NCI-H1417 treated with DMSO at 0.1 percent for 48 hours (cell line): ENCODE measurements at places on chromosomes 5 and 9.

DNA sequence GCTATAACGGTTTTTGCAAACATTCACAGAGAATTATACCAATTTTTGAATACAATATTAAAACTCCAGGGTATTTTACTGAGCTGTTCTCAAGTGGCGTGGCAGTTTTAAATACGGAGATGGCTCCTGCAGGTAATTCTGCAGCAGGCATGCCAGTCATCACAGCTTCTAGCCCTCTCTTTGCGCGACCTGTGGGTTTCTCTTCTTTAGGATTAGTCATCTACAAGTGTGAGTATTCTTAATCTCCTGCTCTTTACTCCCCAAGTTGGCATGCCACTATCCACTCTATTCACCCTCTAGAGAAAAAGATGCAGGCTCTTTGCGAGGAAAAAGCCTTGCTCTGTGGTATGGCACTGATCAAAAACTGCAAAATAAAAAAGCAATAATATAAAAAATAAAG, 43.9 kb downstream of the ANKRD31 start:
- DNase-seq: no peak

DNA sequence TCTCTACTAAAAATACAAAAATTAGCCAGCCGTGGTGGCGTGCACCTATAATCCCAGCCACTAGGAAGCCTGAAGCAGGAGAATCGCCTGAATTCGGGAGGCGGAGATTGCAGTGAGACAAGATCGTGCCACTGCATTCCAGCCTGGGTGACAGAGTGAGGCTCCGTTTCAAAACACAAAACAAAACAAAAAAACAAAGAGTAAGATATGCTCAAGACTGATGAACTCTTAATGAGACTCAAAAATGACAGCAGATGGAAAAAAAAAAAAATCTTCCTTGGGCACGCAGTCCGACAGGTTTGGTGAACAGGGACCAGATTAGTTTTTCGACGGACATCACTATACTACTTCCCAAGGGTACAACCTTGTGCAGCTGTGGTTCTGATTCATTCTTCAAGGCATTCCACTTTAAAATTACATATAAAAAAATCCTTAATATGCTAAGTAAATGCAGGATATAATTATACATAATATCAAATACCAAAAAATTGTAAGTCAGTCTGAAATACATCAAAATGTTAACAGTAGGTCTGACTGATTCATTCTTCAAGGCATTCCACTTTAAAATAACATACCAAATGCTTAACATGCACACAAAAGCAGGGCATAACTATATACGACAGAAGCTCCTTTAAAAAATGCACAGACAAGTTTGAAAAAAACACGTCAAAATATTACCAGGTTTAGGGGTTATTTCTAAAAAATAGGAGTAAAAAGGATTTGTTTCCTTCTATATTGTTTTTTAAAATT, 12.3 kb downstream of the PSIP1 start:
- no peak for DNase-seq

- no peak for DNase-seq
These were observed 13.2 kb upstream of the AGGF1 start for GRCh38 chr5:77016962-77017361.

DNA sequence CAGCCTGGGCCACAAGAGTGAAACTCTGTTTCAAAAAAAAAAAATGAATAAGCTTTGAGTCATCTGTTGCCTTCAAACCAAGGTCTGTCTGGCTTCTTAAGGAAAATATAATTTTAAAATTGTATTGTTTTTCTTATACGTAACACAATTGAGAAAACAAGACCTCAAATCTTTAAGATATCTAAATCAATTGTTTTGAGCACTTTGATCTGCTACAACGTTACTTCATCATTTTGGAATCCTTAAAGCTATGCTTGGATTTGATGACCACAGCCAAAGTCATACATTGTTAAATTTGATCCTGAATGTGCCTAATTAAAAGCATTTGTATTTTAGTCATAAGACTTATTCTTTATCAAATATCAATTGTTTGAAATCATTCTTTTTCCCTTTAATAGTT, 37.7 kb upstream of the VCAN start:
- DNase-seq: no peak

- DNase-seq: no peak
These were observed 169.6 kb upstream of the SNX2 start for GRCh38 chr5:122605236-122605635.

DNA sequence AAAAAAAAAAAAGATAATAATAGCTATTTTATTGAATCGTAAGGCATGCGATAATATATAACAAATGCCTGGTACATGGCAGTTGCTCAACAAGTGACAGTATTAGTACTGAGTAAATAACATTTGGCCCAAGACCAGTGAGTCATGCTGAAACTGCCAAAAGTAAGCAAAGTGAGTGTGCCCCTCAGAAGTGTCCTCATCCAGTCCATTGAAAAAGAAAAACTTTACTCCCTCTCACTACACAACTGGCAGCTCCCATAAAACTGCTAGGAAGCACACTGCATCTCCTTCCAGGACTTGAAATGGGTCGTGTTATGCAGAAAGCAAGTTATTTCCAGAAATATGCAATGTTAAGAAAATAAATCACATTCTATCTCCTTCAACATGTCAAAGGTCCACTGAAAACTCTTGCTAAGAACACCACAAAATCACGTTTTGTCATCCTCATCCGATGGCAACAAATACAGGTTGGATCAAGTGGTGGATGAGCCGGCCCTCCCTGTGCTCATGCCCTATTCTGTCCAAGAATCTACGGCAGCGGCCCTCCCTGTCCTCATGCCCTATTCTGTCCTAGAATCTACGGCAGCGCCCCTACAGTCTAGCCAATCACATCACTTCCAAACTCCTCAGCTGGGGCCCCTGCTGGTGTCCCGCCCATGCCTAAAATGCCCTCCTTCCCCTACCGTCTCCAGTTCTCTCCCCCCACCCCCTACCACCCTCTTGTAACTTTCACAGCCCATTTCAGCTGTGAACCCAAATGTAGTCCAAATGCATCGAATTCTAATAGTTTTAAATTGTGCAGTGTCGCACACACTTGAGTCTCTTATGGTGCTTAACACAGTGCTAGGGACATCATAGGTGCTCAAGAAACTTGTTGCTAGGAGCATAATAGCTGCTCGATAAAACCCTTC, 12.5 kb downstream of the PTCH1 start:
- no peak for DNase-seq

- DNase-seq: peak; percentile 88
These were observed 3.6 kb downstream of the PTRH1 start for GRCh38 chr9:127711831-127712274.

DNA sequence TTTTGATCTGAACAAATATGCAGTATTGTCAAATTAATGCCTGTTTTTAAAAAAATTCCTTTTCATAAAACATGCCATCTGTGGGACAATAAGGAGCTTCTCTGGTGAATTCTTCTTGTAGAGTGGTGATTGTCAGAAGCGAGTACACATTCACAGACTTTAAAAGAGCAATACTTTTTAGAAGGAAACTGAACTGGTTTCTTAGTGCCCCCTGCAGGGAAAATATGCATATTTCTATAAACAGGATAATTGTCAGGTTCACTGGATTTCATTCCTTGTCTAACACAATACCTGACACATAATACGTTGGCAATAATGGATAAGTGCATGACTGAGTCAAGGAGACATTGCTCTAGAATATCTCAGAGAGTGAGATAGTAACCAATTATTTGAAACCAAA, 133.7 kb downstream of the KIF4B start:
- DNase-seq: no peak

- no peak for DNase-seq
These were observed 27.3 kb upstream of the ZSWIM6 start for GRCh38 chr5:61304590-61305381.

DNA sequence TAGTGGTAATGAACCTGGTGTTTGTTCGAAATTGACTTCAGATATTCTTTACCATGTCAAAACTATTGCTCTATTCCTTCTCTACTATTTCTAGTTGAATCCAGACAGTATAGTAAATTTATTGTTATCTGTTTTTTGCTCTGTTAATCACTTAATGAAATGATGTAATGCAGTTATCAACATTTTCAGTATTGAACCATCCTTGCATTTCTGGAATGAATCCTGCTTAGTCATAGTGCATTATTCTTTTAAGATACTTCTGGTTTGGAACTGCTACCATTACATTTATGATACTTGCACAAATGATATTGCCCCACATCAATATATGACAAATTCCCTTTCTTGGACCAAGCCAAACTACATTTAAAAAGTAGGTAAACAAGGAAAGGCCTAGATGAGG, 554.0 kb upstream of the KLF4 start:
- no peak for DNase-seq

DNA sequence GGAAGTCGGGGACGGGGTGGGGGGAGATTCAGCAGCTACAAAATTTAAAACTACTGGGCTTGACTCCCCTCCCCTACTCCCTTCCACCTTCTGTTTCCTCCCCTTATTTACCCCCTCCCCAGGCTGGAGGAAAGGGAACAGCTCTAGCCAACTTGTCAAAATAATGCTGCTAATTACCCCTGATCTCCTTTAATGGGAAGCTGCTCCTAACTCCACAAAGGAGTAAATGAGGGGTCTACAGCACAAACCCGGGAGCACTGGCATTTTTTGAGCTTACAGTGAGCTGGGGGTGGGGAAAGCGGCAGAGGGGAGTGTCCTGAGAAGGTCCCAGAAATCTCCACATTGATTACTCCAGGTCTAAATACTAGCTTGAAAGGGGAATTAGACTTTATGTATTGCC, 3.1 kb downstream of the PTCH1 start:
- no peak for DNase-seq
